ENCODE measurements at places on chromosomes 3 and 15.

- no peak for DNase-seq
Observed at GRCh38 chr15:100140527-100141308, 201.1 kb downstream of the ADAMTS17 start.

- no peak for DNase-seq
Observed at GRCh38 chr3:160279657-160280056, 54.4 kb downstream of the C3orf80 start.

DNA sequence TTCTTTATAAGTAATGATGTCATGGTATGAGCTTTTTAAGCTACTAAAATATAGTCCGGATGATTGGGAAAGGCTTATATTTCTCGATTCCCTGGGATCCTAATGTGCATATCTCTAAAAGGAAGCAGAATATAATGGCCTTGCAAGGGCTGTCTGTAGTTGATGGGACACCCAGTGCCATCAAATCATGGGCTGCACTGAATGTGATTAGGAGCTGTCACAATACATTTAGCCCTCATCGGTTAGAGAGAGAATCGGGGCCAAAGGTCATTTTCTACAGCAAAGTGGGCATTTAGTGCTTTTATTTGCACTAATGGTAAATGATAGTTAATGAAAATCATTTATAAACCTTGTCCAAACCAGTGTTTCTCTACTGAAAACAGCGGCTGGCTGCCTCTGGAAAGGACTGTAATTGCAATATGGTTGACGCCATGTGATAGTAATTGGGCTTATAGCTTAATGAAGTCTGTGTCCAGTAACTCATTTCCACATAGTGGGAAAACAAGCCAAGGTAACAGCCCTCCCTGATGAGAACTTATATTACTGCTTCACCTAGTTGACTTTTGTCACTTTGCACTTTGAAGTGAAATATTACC lies 265.0 kb upstream of the AZI2 start:
- DNase-seq, result no peak

- no peak for DNase-seq
Observed at GRCh38 chr3:11508346-11509172, 135.2 kb downstream of the VGLL4 start.

- DNase-seq, result no peak
Observed at GRCh38 chr3:32996755-32997091, 45.3 kb downstream of the CCR4 start.

GRCh38 chr3:187926620-187927019 lies 181.4 kb upstream of the BCL6 start:
- no peak for DNase-seq

- no peak for DNase-seq
Observed at GRCh38 chr15:89117790-89118189, 29.5 kb downstream of the ABHD2 start.

DNA sequence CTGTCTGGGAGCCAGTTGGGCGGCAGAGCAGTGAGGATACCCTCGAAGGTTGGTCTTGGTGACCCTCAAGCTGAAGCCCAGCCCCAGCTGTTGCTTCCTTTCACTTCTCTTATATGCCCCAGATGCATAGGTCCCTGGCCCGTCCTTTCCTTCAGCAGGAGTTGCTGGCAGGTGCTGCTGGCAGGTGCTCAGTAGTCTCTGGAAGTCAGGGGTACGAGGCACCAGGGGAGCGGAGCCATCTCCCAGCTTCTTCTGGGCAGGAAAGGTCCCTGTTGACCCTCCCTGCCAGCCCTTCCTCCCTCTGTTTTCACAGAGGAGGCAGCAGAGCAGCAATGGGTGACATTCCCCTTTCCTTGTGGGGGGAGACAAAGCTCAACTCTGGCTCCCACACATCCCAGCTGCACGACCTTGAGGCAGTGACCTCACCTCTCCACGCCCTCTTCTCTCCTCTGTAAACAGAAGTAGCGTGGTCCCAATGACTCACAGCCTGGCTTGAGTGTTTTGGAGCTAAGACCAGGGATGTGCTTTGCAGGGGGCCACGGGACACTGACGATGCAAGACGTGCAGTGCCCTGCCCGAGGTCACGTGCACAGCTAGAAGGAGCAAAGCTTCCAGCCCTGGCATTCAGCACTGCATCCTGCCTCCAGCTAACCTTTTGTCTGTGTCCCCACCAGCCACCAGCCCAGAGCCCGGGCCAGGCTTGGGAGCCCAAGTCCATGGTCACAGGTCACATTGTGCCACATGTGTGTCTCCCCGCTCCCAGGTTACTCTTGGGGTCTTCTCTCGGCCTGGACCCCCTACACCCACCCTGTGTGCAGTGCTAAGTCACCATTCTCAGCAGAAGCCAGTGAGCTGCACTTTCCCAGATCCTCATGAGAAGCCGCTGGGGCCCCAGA lies 49.7 kb downstream of the SLC6A6 start:
- DNase-seq, result no peak

DNA sequence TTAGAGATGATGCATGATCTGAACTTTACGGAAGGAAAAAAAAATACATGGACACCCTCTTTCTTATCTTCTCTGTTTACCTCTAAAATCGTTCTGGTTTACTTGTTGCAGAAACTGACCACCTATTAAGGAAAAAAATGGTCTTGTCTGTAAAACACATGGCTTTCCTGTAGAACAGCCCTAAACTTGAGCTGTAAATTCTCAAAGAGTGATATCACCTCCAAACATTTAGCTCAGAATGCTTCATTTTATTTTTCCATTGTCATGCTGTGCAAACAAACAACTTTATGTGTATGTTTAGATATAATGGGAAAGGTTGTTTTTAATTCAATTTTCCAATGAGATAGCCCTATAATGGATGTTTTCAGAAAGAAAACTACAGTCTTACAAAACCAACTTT lies 237.4 kb upstream of the NR2F2 start:
- no peak for DNase-seq

DNA sequence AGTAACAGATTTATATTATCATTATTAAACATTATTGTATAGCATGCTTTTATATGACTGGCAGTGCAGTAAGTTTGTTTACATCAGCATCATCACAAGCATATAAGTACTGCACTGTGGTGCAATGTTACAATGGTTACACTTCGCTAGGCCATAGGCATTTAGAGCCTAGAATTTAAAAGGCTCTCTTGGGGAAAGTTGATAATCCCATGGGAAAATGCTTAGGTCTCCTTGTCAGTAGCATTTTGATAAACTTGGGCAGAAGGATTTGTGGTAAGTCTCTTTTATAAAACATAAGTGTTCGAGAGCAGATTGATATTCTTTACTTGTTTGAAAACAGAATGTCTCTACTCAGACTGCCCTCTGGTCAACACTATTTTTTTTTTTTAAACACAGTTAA lies 7.5 kb downstream of the DTWD1 start:
- no peak for DNase-seq

- DNase-seq, result no peak
Observed at GRCh38 chr3:45082142-45082538, 56.0 kb downstream of the CLEC3B start.

DNA sequence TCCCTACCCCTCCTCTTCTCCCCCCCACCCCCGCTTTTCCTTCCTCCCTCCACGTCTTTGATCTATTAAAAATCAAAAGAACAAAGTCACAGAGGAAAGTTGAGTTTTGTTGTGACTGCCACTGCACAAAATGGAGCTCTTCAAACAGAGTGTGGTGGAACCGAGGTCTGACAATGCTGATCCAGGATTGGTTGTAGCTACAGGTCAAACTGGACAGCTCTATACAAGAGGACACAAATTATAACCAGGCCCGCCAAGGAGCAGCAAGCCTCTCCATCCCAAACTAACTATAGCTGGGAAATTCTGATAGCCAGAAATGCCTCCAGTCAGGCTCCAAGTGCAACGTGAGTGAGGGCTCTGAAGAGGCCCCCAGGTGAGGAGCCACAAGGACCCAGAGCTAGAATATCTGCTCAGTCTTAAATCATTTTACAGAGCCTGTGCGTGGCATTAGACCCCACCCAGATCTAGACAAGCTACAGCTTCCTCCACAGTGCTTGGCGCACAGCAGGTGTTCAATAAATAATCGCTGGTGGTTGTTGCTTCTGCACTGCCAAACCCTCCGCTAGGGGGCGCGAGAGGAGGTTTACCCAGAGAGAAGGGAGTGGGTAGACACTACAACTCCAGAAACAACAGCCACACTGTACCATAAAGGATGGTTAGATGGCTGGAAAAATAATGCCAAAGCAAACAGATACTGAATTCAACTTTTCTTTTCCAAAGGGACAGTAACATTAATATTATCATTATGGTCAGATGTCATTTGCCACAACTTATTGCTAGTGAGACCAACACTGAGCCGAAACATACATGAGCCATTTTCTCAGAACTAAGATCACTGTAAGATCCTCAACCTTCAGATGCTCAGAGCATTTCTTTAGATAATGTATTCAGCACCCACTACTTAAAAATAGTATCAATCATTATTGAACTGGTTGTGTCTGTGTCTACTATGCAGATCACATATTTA lies 44.6 kb downstream of the ZIC4 start:
- no peak for DNase-seq

GRCh38 chr3:146468234-146468633 lies 1.1 kb downstream of the PLSCR2 start:
- DNase-seq, result no peak

DNA sequence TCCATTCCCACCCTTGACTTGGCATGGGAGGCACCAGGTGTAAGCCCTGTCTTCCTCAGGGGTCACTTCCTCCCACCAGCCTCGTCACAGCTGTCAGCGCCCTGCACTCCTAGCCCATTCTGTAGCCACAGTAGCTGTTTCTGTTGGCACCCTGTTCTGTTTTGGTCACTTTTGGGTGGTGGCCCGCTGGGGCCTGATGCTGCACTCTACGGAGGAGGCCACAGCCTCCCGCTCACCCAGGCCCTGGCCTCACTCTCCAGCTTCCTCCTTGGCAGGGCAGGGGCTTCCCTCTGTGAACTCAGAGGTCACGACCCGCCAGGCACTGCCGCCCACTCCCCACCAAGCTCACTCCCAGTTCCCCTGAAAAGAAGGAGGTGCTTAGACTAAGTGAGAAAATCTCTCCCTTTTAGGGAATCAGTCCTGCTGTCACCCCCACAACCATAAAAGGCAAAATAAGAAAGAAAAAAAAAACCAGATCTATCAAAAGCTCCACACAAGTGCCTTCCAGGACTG lies 68.4 kb downstream of the MGLL start:
- DNase-seq, result peak; percentile 77

DNA sequence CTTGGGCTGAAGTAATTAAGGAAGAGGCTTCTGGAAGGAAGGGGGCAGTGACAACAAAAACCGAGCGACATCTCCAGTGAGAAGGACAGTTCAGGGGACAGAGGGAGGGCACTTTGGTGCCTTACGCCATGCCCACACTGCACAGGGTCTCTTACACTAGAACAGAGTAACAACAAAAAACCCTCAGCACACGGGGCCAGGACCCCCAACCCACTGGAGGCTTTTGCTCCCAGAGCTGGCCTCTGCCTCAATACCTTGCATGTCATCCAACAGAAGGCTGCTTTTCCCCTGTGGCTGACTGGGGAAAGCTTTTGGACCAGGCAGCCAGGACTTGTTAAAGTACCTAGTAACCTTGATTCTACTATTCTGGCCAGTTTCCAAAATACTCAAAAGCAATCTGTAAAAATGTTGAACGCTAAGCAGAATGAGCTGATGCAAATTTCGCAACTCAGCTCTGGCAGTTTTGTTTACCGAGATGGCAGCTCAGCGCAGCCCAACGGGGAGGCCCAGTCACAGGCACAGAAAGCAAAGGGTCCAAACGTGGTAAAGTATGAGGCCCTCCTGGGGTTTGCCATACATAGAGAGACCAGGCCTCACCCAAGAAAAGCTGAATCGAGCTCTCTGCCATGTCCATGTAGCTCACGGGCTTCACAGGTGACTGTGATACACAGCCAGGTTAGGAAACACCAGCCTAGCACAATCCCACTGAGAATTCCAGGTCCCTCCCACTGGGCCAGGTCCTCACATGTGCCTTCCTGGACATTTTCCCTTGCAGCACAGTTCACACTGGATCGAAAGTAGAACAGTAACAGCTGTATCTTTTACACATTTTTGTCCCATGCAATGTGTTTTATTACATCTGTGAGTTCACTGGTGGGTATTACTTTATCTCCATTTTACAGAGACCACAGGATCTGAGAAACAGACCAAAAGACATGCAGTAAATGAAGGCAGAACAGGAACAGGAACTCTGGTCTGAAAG lies 6.0 kb downstream of the CHCHD4 start:
- no peak for DNase-seq

DNA sequence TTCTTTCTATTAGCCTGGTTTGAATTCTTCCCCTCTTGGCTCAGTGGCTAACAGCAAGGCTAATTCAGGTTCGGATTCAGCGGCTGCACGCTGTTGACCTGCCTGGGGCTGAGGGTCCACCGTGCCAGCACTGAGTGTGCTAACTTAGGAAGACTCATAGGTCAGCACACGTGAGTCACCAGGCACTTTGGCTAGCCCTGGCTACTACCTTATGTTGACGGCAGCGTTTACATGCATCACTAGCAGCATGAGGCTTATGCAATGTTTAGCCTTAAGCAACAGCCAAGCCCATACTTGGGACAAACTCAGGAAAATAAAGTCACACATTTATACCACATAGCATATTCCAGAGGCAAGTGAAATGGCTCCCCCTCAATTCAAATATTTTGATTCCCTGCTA lies 137.7 kb downstream of the RAB11A start:
- DNase-seq, result no peak

- DNase-seq, result no peak
Observed at GRCh38 chr15:70503073-70503745, 260.1 kb downstream of the UACA start.

DNA sequence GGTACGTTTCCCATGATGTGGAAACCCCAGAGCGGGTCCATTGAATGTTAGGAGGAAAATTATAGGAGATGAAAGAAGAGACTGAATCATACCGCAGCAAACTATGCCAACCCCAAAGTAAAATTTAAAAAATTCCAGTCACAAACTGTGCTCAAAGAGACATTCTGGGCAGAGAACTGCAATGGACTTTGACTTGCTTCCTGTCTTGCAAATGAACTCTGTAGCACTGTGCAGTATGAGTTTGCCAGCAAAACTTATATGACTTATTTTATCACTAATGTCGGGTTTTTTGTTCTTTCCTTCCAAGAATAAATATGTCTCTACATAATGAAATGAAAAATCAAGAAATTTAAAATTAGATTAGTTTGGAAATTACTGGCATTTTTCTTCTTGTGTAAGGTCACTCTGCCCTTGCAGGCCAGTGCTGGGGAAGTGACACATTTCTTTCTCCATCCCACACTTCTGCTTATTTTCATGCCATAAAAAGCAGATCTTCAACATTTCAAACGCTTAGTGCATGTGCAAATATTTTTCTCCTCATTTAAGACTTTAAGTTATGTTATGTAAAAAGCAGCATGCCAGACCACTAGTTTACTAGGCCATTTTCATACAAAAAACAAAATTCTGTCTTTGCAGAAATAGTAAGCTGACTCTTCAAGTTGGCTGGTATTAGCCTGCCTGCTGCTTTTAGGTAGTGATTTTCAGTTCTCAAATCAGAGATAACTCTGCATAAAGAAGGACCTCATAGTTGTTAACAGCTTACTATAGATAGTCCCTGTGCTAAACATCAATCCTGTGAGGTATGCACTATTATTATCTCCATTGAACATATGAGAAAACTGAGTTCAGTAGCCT lies 32.2 kb upstream of the SSR3 start:
- DNase-seq, result no peak

DNA sequence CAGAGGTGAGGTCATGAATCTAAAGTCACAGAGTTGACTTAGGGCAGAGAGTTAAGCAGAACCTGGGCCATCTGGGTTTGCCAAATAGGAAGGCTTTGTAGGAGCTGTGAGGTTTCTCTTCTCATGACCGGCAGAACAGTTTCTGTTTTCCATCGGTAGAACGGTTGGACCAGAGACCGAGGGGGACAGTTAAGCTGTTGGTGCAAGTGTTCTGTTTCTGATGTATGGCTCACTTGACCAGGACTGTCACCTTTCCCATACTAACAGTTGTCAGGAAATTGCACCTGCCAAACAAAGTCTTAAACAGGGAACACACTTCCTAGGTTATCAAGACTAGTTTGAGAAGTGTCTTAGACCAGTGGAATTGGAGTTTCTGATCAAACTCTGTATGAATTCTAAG lies 158.3 kb downstream of the PDCD6IP start:
- no peak for DNase-seq
